ENCODE measurements at places on chromosomes 4 and X.

- DNase-seq = no peak
Measured at GRCh38 chr4:123365412-123365811, 31.2 kb upstream of the SPRY1 start.

- no peak for DNase-seq
Measured at GRCh38 chr4:3160438-3160837, 86.0 kb downstream of the HTT start.

- no peak for DNase-seq
Measured at GRCh38 chrX:124028182-124028581, 66.7 kb downstream of the STAG2 start.

GRCh38 chrX:33207056-33207455 lies 4.3 kb downstream of the DMD start:
- DNase-seq = no peak

DNA sequence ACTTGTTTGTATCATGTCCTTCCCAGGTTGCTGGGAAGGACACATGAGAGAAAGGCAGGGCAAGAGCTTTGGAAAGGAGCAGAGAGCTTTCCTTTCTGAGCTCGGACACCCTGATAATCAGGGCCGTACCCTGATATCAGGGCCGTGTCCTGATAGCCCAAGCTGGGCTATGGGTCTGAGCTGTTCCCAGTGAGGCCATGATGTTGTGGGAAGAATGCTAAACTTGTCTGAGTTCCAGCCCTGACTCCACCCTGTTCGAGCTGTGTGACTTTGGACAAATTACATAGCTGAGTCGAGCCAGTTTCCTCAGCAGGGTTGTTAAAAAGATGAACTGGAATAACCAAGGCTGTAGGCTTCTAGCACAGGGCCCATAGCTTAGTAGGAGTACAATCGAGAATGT lies 3.3 kb upstream of the CXCR3 start:
- no peak for DNase-seq

DNA sequence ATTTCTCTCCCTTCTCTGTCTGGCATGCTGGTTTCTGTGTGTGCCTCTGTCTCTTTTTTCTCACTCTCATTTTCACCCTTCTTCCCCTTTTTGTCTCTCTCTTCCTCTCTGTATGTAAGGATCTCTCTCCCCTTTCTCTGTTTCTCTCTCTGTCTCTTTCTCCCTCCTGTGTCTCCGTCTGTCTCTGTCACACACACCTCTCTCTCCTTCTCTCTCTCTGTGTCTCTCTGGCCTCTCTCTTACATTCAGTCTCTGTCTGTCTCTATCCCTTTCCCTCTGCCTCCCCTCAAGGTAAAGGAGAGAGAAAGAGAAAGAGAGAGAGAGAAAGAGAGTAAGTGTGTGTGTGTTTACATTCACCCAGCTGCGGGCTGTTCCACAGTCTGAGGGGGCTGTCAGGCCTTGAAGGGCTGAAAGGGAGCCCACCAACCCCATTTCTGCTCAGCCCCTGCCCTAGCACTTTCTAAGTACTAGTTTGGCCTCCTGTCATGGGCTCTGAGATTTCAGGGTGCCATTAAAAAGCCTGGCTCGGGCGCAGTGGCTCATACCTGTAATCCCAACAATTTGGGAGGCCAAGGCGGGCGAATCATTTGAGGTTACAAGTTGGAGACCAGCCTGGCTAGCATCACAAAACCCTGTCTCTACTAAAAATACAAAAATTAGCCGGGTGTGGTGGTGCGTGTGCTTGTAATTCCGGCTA lies 9.6 kb upstream of the TSPYL2 start:
- DNase-seq = no peak

DNA sequence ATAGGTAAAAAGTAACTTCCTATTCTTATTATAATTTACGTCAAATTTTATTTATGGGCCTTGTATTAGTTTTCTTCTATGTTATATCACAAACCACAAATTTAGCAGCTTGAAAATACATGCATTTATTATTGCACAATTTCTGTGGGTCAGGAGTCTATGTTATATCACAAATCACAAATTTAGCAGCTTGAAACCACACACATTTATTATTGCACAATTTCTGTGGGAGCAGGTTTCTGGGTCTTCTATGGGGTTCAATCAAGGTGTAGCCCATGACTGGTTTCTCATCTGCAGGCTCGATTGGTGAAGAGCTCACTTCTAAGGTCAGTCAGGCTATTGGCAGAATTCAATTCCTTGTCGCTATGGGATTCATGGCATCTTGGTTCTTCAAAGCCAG lies 332.7 kb upstream of the HAND2 start:
- no peak for DNase-seq

DNA sequence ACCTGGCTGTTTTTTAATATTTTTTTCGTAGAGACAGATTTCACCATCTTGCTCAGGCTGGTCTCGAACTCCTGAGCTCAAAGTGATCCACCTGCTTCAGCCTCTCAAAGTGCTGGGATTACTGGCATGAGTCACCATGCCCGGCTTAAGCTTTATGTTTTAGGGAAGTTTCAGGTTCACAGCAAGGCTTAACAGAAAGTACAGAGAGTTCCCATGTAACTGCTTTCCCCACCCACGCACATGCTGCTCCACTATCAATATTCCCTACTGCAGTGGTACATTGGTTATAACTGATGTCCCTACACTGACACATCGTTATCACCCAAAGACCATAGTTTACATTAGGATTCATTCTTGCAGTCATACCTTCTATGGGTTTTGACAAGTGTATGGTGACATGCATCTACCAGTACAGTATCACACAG lies 62.7 kb downstream of the PRPS1 start:
- no peak for DNase-seq

- DNase-seq = no peak
Measured at GRCh38 chrX:146887020-146887419, 72.5 kb upstream of the CXorf51A start.

DNA sequence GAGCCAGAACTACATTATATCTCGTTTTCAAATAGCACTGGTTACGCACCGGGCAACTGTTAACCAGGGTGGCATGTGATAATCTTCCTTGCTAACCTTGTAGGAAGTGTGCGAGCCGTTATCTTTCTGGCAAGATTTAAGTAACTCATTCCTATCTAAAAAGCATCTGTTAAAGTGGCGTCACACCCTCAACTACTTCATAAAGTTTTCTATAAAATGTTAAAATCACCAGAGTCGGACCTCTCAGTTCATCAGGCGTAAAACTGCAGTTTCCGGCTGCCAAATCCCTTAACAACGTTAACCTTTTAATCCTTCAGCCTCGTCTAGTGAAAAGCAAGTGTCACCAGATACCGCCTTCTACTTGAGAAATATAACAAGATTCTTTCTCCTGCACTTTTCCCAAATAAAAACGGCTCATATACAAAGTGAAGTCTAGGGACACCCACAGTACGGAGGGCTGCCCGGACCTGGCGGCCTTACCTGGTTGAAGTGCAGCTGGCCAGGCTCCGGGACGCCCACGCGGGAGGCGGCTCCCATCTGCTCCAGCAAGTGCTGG lies 1.2 kb downstream of the SLC39A8 start:
- DNase-seq = no peak

DNA sequence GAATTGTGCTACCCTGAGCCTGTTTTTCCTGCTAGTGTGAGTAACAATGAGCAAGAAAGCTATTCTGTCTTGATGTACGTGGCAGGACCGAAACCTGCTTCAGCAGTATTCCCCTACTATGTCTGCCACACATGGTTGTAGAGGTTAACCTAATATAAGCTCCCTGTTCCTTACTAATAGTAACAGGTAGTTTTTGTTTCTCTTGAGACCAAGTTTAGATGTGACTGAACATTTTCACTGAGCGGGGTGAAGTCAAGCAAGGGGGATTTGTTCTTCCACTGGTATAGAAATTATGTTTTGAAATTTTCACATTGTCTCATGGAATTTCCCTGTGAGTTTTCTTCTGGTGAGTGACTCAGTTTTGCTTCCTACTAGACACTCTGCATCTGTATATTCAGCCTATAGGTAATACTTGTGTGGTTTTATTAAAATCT lies 37.3 kb downstream of the RRAGB start:
- DNase-seq = no peak

GRCh38 chr4:2968381-2968780 lies 5.0 kb downstream of the GRK4 start:
- no peak for DNase-seq

Data from NCI-H1930 (cell line).